GM06990 (cell line): ENCODE measurements at places on chromosomes 3 and 15.

DNA sequence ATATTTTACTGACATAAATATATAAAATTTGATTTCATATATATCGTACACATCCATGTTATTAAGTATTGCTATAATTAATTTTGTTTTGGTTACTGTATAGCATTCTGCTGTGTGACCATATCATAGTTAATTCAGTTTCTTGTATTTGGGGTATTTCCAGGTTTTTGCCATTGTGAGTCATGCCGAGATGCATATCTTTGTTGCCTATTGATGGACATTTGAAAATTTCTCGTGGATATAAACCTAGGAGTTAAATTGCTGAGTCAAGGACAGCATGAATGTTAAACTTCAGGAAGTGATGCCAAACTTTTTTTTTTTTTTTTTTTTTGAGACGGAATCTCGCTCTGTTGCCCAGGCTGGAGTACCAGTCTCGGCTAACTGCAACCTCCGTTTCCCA is 33.7 kb upstream of the GPR171 start:
- DNase-seq, result no peak

- DNase-seq, result no peak
Measured at GRCh38 chr15:52463638-52464037, 65.0 kb downstream of the MYO5A start.

- DNase-seq, result no peak
Measured at GRCh38 chr3:162865466-162865865, 1368.9 kb downstream of the OTOL1 start.

GRCh38 chr3:116749388-116749787 is 39.8 kb downstream of the TUSC7 start:
- DNase-seq, result no peak

DNA sequence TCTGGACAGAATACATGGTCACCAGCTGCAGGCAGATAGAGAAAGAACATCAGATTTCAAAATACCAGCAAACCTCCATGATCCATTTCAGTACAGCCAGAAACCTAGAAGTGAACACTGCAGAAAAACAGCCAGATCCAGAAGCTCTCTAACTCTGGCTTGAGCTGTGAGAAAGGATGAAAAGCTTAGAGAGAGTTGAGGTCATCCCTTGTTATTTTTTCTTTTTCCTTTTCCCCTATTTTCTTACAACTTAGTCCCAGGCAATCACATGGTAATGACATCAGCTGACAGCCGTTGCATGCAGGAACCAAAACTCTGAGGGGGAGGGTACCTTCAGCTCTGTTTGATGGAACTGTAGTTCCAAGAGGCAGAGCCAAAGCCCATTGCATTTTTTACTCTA is 113.2 kb downstream of the TCF12 start:
- DNase-seq, result no peak

DNA sequence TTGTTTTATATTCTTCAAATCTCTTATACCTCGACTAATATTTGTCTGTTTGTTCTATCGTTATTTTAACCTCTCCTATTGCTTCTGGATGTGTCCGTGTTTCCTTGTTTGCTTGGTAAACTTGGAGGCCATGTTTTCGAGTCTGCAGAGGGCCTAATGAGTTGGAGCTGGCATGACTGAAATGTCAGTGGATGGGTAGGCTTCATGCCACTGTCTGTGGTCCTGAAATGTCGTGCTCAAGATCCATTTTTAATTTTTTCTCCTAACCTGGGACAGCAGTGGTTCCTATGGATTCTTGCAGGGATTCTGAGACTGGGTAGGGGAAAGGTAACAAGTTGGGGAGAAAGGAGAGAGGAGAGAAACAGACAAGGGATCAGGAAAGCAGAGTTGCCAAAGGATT is 18.8 kb upstream of the GASK1A start:
- no peak for DNase-seq

GRCh38 chr15:25678500-25678855 is 184.6 kb downstream of the ATP10A start:
- no peak for DNase-seq

- DNase-seq, result no peak
Measured at GRCh38 chr3:184022323-184022722, 4.6 kb upstream of the ABCC5 start.

DNA sequence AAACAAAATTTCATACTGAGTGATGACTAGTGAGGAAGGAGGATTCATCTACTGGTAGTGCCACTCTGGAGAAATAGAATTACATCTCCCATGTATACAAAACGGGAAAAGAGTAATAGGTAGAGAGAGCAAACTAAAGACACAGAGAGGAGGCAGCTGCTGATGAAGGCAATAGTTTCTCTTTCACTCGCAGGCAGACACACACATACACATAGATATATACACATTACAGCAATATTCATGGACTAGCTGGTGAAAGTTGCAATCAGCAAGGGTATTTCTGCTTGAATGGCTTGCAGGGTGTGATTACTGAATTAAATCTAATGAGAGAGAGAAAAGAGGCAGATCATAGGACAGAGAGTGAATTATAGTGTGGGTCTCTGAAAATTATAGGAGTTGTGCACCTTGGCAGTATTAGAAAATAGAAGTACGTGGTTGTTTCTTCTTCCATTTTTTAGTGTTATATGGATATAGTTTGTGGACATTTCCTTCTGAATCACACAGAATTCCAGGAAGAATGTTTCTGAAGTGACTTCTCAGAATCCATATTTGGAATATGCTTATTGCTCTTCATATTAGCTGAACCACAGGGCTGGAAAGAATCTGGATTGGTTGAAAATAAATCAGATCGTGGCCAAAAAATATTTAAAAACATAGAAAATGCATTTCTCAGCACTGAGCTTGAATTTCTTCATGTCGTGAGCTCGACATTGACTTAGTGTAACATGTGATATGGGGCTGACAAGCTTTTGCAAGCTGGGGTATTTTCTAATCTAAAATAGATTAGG is 991.2 kb downstream of the TUSC7 start:
- DNase-seq, result no peak

DNA sequence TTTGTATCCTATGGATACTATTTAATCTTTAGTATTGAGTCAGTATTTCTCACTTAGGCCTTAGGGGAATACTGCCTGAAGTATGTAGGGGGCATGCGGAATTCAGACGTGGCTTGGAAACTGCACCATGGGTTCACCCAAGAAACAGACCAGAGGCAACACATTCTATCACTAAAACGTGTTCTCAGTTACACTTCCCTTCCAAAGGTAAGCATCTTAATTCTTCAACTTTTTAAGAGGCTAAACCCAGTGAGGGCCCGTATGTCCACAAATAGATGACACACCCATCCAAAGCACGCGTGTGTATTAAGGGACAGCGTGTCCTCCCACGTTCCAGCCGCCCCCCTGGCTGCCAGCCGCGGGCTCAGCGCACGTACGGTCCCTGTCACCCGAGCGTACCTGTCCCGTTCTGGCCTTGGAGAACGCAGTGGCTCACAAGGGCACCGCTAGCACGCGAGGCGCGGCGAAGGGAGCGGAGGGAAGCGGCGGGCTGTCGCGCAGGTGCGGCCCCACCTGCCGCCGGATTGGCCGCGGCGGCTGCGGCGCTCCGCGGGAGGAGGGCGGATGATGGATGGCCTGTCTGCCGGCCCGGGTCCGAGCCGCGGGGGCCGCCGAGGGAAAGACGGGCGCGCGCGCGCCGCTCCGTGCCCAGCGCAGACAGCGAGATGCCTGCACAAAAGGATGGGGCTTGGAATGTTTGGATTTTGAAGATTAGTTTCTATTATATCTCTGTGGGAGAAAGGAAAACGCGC is 1003.9 kb upstream of the NR2F2 start:
- DNase-seq, result no peak

GRCh38 chr15:72994534-72995177 is 57.6 kb upstream of the NEO1 start:
- no peak for DNase-seq

GRCh38 chr3:41247055-41248004 is 48.0 kb downstream of the CTNNB1 start:
- no peak for DNase-seq

DNA sequence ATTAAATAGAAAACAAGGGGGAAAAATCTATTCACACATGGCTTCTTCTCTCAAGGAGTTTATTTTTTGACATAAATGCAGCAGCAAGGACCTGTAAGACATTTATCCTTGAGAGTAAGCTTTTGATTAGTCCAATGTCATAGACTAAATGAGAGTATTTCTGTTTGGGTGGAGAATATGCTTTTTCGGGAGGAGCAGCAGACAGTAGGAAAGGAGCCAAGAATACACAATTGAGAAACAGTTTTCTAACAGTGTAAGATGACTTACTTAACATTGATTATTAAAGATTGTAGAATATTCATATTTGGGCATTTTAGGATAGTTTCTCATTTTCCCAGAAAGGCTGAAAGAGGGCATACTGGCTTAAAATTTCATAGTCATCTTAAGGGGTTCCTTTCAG is 65.9 kb upstream of the PAQR5 start:
- DNase-seq, result no peak

DNA sequence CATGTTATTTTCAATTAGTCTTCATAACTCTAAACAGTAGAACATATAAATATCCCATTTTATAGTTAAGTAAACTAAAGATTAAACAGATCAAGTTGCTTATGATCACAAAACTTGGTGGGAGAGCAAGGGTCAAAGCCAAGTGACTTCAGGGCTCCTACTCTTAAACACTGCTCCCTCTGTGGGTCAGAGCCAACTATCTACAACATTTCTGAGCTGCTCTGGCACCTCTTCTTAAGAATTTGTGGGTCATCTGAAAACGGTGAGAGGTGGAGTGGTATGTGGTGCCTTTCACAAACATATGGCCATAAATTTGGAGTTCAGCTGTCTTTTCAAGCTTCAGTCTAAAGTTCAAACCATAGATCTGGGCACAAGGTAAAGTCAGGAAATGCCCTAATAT is 10.9 kb downstream of the ATG3 start:
- no peak for DNase-seq

GRCh38 chr3:132180337-132180791 is 136.8 kb upstream of the ACP3 start:
- no peak for DNase-seq

- no peak for DNase-seq
Measured at GRCh38 chr3:87488765-87489164, 212.4 kb upstream of the POU1F1 start.

DNA sequence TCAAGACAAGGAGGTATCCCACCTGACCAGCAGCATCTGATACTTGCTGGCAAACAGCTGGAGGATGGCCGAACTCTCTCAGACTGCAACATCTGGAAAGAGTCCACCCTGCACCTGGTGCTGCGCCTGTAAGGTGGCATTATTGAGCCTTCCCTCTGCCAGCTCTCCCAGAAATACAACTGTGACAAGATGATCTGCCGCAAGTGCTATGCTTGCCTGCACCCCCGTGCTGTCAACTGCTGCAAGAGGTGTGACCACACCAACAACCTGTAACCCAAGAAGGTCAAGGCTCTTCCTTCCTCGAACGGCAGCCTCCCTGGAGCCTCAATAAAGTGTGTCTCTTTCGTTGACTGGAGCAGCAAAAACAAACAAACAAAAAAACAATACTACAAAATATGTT is 2.2 kb upstream of the SLC4A7 start:
- DNase-seq, result no peak

DNA sequence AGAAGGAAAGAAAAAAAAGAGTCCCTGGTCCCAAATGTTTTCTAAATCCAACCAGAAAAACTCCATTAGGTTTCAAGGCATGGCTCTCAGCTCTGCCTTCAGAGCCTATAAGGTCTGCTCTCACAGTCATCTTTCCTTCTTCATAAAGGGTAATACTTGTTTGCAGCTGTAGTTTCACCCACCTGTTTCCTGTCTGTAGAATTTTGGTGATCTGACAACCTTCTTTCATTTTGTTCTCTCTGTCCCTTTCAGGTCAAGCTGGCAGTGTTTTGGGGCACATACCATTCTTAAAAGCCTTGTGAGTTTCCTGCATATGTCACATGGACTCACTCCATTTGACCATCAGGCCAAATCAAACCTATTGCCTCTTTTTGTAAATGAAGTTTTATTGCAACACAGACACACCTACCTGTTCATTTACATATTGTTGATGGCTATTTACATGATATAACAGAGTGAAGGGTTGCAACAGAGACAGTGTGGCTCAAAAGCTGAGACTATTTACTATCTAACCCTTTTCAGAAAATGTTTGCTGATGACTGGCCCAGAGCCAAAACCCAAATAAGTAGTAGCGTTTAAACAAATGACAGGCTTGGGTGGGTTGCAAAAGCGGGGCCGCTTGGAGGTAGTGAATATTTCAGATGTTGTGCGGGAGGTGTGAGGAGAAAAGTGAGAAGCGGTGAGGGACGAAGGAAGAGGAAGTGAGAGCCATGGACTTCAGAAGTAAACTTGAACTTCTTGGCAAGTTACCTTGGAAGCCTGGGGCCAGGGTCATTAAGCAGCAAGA is 292.7 kb upstream of the PROK2 start:
- DNase-seq, result no peak

DNA sequence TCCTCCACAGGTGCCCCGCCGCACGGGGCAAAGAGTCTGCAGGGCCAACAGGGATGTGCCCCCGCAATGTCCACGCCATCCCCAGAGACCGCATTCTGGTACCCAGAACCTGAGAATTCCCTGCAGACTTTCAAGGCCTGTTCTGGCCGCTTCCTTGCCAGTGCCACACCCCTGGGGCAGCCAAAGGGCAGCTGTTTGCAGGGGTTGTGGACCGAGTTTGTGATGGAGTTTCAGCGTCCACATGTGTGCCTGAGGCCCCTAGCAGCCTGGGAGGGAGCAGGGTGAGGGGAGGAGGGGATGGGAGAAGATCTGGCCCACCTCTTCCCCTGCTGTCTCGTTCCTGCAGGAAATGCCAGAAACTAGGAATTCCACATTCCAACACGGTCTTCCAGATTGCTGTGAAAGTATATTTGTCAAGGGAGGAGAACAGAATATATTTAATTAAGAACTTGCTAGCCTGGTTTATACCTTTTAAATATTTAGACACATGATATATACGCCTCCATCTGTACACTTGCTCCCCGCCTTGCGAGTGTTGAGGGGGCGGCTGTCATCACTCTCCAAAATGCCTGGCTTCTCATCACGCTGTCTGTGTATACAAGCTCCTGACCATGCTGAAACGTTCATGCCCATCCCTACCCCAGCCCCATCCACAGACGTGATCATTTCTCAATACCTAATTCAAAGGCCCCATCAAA is 31.1 kb upstream of the RASA2 start:
- DNase-seq, result no peak
